SJCRH30 (cell line): ENCODE measurements at places on chromosomes 7 and 10.

DNA sequence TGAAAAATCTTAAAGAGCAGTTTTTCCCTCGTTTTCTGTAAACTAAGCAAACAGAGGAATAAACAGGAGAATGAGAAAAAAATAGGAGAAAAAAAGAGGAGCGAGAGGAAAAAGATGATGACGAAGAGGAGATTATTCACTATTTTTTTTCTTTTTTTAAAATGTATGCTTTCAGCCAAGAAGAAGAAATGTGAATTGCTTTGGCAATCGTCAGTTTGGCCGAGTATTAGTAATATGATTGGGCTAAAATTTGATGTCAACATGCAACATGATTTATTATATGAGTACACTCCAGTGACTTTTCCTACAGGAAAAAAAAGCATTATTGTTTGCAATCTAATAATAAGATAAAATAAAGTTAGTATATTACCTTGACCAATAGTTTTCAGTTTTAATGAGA lies 26.3 kb downstream of the VWDE start:
- DNase-seq, result no peak

DNA sequence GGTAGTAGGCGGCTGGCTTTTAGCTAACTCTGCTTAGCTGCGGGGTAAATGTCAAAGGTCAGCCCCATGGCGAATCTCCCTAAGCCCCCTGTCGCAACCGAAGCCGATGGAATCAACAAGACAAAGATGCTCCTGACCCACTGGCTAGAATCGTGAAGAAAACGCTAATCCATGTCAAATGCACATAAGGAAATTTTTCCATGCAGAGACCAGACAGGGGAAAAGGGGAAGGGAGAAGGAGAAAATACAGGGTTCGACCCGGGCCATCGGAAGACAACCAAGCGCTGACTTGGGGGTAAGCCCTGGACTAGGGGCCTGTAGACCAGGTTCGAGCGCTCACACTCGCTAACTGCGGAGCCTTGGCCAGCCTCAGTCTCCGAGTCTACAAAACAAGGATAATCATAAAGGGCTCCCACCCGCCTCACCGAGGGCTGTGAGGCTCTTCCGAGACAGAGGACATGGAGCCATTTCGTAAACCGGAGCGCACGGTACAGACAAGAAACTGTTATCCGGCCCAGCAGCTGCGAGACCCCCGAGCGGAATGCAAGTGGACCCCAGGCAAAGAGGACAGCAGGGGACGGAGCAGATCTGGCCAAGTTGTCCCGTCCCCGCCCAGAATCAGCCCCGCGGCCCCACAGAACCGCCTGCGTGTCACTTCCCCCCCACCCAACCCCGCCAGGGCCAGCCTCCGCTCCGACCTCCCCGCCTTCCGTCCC lies 507 bp downstream of the SAR1A start:
- peak; percentile 37 for DNase-seq

DNA sequence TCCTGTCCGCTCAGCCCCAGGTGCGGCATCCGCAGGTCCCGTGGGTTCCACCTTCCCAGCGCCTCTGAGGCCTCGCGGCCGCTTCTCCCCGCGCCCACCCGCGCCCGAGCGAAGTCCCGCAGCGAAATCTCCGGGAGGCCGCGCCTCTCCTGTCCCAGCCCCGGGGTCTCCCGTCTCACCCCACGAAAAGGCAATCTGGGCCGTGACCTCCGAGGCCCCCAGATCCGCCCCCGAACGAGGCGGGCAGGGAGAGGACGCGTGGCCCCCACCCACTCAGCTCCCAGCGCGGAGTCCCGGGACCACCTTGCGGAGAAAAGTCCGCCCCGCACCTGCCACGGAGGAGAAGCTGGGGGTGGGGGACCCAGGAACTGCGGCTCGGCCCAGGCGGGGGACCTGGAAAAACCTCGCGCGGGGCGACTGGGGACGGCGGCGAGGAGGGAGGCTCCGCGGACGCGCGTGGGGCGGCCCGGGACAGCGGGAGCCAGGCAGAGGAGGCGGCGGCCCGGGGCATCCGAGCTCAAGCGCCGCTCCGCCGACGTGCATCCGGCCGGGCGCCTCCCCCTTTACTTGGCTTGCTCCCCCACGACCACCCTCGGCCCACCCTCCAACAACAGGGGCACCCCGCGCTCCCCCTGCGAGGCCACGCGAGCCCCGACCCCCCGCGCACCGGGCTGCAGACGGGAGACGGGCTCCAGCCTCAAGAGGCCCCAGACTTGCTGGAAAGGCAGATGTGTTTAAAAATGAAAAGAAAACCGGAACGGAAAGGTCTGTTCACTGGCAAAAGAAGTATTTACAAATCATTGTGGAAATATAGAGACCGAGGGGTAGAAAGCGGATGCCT lies 33.0 kb upstream of the RNF32 start:
- DNase-seq, result no peak

GRCh38 chr10:12513775-12514673 lies 164.7 kb downstream of the CAMK1D start:
- no peak for DNase-seq
